ENCODE measurements at places on chromosomes 3 and 15.

GRCh38 chr15:67010898-67011616 is 54.3 kb upstream of the SMAD3 start:
- no peak for DNase-seq

DNA sequence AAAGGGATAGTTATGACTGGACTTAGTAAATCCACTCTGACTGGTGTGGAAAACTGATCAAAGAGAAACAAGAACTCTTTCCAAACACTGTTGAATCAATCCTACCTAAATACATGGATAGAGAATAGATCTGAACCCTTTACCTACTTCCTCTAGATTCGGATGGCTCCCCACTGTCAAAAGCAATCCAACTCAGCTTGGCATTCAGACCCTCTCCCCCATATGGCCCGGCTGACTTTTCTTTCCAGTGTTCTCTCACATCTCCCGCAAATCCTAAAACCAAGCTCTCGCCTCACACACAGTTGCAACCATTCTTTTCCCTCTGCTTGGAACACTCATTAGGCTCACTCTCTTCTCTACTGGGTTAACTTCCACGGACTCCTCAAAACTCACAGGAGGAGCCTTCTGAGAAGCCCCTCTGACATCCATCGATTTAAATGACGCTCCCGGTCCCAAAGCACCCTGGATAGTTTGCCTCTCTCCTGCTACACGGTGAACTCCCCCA is 639 bp downstream of the SPICE1 start:
- no peak for DNase-seq

DNA sequence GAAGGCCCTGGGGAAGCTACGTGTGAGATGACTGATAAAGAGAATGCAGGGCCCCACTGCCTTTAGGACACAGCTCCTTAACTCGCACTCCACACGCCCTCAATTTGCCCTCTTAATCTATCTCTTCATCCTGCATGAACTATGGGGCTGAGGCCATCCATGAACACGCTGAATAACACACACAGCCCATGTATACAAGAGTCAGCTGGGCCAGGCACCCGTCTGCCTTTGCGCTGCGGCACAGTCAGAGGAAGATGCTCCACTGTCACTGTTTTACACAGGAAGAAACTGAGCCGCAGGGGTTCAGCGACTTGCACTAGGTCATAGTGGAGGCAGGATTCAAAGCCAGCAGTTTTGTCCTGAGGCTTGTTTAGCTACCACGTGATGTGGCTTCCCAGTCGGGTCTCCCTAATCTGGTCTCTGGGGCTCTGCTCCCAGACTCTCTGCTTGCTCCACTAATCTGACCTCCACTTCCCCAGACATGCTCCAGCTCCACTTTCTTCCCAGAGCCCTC is 43.9 kb downstream of the TLE3 start:
- no peak for DNase-seq

- DNase-seq, result no peak
Measured at GRCh38 chr15:73767806-73768501, 14.8 kb upstream of the INSYN1 start.

DNA sequence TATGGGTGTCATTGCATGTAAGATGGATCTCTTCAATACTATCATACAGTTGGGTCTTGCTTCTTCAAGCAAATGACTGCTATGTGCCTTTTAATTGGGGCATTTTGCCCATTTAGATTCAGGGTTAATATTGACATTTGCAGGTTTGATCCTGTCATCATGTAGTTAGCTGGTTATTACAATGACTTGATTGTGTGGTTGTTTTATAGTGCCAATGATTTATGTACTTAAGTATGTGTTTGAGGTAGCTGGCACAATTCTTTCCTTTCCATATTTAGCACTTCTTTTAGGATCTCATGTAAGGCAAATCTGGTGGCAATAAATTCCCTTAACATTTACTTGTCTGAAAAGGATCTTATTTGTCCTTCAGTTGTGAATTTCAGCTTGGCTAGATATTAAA is 267.5 kb downstream of the VGLL3 start:
- no peak for DNase-seq

- no peak for DNase-seq
Measured at GRCh38 chr3:4297486-4297885, 5.7 kb upstream of the SETMAR start.

GRCh38 chr15:37361621-37362020 is 261.3 kb upstream of the MEIS2 start:
- no peak for DNase-seq

DNA sequence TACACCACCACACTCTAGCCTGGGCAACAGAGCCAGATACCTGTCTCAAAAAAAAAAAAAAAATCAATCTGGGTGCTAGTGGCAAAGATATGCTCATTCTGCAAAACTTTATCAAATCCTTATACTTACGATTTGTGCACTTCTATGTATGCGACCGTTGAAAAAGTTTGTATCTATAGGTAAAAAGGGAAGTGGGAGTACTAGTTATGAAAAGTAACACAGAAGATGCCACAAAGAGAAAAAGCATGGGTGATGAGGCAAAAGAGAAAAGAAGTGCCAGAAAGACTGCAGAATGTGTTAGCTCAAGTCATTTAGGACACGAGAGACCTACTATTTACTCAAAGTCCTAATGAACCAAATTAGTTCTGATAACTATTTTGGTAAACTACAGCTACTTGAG is 407.8 kb downstream of the SHQ1 start:
- DNase-seq, result no peak

DNA sequence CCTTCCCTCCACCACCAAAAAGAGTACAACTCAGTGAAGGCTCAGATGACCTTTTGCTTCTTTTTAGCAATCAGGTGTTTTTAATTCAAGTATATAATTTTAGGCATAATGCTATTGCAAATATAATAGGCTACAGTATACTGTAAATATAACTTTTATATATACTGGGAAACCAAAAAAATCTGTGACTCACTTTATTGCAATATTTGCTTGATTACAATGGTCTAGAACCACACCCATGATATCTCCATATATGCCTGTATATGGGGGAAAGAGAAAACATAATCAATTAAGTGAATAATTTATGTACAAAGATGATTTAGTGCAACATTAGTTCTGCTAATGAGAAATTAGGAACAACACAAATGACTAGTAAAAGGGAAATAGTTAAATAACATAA is 134.3 kb downstream of the TLE3 start:
- DNase-seq, result no peak

DNA sequence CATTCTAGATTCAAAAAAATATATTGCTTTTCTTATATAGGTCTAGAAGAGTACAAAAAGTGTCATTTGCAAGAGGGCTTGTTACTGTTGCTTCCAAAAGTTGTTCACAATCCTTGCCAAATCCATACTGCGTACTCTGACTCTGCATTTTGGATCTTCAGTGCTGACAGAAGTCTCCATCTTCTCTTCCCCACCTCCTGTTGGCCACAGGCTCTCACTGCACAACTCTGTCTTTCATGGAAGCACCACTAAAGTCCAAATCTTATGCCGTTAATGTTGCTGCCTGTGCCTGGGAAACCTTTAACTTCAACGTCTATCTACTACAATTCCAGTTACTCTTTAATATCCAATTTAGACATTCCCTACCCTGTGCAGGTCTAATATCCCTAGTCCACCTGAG is 419.9 kb downstream of the NR2F2 start:
- no peak for DNase-seq

DNA sequence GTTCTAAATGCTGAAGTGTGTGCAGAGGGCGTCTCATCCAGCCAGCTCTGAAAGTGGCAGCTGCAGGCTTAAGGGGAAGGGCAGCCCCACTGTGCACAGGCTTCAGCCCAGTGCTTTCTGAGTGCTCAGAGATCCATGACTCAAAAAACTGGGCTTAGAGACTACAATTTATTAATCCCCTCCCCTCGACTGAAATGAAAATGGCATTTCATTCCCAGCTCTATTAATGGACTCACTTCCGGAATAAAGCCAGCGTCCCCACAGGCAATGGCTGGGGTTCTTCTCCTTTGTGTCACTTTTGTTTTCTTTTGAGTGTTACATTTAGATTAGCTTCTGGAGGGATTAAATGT is 55.5 kb upstream of the PLXNA1 start:
- DNase-seq, result no peak

GRCh38 chr3:164460851-164461250 is 617.4 kb downstream of the SI start:
- DNase-seq, result no peak

DNA sequence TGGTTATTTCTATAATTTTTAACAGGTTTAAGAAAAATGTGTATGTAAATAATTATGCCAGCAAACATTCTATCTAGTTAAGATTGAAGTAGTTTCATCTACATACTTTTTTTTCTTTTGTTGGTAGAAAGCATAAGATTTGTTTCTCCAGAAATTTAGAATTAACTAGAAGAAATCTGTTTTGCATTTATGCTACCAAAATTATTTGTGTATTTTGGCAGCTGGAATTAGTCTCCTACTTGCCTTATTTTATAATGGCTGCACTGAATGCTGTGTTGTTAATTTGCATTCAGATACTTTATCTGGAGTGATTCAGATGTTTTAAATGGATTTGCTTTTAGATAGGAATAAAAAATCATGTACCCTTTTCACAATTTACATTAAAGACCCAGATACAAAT is 100.2 kb upstream of the NAALADL2 start:
- no peak for DNase-seq

GRCh38 chr3:9397906-9398699 is 688 bp downstream of the SETD5 start:
- DNase-seq, result peak; percentile 33

All from D341Med (cell line).